Amniotic epithelial cell (primary cell): ENCODE measurements at places on chromosomes 7 and 10.

- no peak for DNase-seq
Measured at GRCh38 chr10:547591-548081, 141.8 kb downstream of the DIP2C start.

GRCh38 chr7:542713-543500 is 23.3 kb upstream of the PDGFA start:
- peak; percentile 96 for DNase-seq

GRCh38 chr7:71682181-71682580 is 550.2 kb downstream of the GALNT17 start:
- DNase-seq, result no peak

DNA sequence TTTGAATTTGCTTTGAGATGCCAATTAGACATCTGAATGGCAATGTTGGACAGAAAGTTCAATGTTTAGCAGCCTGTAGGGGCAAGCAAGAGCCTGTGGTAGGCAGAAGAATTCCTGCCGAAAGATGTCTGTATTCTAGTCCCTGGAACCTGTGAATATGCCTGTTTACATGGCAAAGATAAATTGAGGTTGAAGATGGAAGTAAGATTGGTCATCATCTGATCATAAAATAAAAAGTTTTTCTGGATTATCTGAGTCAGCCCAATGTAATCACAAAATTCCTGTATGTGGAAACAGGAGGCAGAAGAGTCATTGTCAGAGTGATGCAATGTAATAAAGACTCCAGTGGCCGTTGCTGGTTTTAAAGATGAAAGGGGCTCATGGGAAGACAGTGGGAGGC is 430.5 kb downstream of the MDFIC start:
- peak; percentile 82 for DNase-seq

- DNase-seq, result no peak
Measured at GRCh38 chr10:35237766-35238512, 98.4 kb upstream of the CCNY start.

- peak; percentile 27 for DNase-seq
Measured at GRCh38 chr7:121510858-121511482, 114.9 kb upstream of the FAM3C start.

DNA sequence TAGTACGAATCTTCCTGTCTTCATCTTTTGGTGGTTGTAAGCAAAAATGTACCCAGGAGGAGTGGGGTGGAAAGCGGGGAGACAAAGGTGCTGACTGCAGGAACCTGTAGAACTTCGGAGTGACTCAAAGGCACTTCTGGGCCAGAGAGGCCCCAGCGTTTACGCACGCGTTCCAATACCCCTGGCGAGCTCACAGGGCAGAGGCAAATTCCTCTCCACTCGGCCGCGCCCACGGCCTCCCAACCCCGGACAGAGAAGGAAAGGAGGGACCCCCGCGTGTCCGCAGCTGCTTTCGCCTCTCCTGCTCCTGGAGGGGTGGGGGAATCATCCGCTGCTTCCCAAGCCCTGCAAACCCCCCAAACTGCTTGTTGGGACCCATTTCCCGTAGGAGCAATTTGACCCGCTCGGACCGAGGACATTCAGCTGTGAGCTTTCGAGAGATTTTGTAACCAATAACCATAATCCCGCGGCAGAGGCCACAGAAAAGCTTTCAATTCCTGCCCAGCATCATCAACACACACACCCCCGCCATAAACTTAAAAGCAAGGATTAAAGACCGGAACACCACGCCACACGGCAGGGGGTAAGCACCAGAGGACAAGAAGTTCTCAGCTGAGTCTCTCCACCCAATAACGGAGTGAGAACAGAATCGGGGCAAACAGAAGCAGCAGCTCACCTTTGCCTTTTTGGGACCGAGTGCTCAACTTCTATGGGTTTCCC is 2.3 kb downstream of the IGF2BP3 start:
- DNase-seq, result peak; percentile 56

GRCh38 chr10:24822590-24822989 is 98.9 kb upstream of the ARHGAP21 start:
- DNase-seq, result no peak

GRCh38 chr10:3756360-3756740 is 28.7 kb downstream of the KLF6 start:
- no peak for DNase-seq

DNA sequence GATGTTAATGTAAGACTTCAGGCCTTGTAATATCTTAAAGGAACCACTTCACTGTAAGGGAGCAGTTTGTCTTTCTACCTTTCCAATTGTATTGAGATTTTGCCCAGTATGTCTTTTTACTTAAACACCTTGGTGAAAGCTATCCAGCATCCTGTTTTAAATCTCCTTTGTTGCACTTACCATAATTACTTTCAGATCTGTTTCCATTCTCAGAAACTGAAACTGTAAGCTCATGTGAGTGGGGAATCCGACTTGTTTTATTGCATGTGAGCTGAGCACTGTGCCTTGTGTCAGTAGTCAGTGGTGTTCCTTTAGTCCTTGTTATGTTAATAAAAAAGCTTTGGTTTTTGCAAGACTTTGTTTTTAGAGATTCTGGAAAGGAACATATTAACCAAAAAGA is 42.2 kb downstream of the BMPR1A start:
- DNase-seq, result no peak

DNA sequence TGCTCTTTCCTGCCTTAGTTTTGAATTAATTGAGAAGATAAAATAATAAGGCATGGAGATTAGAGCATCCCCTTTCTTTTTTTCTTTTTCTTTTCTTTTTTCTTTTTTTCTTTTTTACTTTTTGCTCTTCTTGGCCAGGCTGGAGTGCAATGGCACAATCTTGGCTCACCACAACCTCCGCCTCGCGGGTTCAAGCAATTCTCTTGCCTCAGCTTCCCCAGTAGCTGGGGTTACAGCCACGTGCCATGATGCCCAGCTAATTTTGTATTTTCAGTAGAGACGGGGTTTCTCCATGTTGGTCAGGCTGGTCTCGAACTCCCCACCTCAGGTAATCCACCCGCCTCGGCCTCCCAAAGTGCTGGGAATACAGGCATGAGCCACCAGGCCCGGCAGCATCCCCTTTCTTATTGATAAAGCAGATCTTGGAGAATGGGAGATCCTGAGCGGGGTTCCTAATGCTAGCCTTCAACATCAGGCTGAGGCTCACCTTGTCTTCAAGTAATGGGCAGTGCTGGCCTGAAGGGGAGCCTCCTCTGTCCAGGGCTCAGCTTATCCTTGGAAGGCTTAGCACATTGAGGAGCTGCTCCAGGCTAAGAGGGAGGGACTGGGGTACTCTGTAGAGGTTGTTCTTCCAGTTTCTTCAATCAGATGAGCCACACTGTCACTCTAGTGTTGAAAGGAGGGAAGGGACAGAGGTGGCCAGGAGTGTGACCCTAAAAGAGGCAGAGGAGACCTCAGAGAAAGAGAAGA is 27.9 kb downstream of the GSTO2 start:
- DNase-seq, result no peak

DNA sequence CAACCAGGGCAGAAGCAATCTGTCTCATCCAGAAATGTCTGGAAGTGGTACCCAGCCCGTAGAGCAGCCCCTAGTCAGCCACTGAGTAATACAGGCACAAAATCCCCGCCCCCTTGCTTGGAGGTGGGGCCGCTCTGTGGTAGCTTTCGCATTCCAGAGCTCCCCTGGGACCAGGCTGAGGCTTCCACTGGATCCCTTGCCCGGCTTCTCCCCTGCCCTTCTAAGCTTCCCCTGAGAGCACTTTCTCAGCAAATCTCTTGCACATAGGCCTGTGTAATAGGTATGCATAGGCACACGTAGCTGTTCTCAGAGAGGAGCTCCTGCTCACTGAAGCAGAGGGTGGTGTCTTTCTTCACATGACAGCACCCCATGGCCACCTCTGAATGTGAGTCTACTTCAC is 144.2 kb downstream of the BMS1 start:
- no peak for DNase-seq

DNA sequence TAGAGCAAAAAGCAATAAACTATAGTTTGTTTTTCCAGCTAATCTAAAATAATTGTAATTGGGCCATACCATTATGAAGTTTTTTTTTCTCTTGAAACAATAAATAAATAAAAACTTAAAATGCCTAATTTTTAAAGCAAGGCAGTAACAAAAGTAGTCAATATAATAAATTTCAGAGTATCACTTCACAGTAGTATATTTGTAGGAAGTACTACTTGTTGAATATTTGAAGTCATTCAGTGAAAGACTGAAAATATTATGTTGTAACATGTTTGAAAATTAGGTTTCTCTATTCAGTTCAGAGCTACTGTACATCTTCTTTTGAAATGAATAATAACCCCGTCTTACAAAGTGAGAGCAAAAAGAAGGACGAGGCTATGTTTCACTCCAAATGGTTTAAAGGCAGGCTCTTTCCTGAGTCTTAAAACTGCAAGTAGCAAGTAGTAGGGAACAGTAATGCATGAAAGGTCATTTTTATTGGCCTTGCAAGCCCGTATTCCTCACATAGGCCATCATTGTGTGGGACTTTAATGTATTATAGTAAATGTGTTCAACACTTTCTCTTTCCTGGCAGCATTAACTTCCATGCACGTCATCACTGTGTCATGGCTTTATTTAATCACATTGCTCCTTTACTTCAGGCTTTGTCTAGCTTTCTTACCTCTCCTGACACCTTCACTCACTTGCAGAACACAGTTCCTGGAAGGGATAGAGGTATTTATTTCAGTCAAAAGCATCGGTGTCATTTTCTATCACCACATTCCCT is 141.4 kb downstream of the VTI1A start:
- DNase-seq, result no peak

DNA sequence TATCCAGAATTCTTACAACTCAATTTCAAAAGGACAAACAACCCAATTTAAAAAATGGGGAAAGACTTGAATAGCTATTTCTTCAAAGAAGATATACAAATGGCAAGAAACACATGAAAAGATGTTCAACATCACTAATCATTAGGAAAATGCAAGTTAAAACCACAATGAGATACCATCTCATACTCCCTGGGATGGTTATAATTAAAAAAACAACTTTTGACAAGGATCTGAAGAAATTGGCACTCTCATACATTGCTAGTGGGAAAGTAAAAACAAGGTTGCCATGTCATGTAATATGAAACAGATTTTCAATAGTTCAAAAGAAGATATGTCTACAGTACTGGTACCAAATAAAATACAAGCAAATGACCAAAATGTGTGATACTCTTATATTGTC is 9.0 kb downstream of the OAT start:
- DNase-seq, result no peak

GRCh38 chr7:107599262-107599661 is 19.2 kb downstream of the BCAP29 start:
- DNase-seq, result no peak

DNA sequence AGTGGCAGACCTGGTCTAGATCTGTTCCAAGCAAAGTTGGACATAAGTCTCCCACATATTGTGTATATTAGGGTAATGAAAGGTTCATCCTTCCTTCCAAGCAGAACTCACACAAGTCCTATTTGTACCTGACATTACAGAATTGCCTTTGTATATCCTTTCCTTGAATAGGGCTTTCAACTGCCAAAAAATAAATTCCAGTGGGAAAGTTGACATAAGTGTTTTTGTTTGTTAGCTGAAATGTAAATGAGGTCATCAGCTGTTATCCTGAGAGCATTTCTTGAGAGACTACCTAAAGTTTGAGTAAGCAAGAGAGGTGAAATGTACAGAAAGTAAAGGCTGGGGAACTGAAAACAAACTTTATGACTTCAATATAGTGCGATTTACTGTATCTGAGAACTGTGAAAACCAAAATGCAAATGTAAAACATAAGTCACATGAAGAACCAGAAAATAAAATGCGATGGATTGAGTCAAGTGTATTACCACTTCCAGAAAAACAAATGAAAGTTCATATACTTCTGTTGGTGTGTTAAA is 527.3 kb upstream of the SEMA3D start:
- DNase-seq, result no peak

GRCh38 chr10:128318913-128319312 is 192.7 kb upstream of the MKI67 start:
- no peak for DNase-seq

- peak; percentile 86 for DNase-seq
Measured at GRCh38 chr7:41148521-41148951, 554.4 kb downstream of the INHBA start.

- DNase-seq, result peak; percentile 75
Measured at GRCh38 chr7:7962851-7963250, 5.7 kb upstream of the GLCCI1 start.

DNA sequence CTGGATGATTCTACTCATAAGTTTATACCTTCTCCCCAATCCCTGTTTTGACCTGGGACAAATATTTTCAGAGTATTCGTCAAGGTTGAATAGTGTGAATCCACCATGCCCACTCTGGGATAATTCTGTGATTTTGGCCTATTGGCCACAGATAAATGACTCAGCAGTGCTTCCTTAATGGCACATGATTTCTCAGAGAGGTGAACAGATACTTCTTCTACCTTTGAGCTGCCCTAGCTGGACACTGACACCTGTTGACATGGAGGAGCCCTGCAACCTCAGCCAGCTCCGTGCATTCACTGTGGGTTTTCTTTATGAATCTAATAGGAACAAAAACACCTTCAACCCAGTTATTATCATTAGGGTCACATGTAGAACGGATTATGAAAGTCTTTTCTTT is 40.9 kb upstream of the HPS1 start:
- DNase-seq, result no peak

DNA sequence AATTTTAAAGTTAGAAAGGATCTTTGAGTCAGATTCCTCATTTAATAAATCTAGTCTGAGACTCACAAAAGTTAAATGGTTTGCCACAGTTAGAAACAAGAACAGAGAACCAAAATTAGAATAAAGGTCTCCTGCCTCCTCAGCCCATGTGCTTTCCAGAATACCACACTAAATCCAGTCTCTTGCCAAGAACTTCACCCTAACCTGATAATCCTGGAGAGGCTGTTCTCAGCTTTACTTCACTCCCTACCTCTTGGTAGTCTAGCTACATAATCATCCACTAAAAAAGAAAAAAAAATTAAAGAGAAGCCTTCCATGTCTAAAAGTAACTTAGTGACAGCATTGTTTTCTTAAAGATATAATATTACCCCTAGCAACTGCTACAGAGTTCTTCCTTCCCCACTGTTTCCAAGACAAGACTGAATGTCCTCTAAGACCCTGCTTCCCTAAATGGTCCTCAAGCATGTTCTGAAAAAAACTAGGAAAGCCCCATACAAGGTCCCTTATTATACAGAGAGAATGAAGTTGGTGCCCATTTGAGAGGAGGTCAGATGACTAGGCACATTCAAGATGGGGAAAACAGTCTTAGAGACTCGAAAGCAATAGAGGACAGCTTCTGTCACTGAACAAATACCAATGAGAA is 56.8 kb downstream of the ZNF438 start:
- DNase-seq, result peak; percentile 19

GRCh38 chr10:17660921-17661320 is 17.0 kb downstream of the STAM start:
- peak; percentile 34 for DNase-seq
